LHCN-M2 (cell line): ENCODE measurements at places on chromosomes 7 and 10.

DNA sequence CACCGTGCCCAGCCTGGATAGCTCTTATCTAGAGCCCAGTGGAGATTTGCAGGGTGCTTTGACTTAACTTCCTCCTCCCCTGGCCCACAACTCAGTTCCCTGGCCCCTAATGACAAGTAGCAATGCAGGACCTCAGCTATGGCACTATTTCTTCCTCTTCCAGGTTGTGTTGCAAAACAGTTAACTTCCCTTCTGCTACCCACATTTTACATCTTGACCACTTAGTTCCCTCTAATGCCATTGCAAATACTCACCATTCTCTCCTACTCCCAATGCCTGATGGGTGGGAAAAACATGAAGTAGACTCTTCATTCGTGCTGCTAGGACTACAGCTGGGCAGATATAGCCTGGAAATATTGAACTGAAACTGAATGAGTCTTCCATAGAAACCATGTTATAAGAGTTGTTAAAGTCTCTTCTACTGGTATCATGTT lies 39.1 kb upstream of the FGL2 start:
- DNase-seq = no peak

GRCh38 chr7:64494912-64495461 lies 67.9 kb downstream of the ZNF680 start:
- DNase-seq = no peak

DNA sequence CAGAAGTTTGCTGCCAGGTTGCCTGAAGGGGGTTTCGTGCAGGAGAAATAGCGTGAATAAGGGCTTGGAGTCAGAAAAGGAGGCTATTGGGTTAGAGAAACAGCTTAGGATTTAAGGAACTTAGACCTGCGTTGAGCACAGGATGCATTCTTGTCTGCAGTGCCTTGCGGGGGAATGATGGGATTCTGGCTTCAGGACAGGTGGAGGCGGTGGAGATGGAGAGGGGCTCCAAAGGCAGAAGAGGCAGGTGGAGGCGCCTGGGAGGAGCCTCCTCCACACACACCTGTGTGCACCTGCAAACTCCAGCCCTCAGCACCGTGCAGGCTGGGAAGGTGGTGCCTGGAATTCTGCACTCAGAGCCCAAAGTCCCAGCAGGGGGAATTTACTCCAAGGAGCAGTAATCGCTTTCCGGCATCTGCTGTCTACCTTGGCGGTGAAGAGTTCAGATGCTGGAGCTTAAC lies 1.8 kb downstream of the CLIP2 start:
- no peak for DNase-seq

GRCh38 chr7:85595750-85596178 lies 408.9 kb upstream of the SEMA3D start:
- DNase-seq = no peak

- peak; percentile 43 for DNase-seq
Observed at GRCh38 chr10:63388421-63389031, 77.3 kb downstream of the JMJD1C start.

DNA sequence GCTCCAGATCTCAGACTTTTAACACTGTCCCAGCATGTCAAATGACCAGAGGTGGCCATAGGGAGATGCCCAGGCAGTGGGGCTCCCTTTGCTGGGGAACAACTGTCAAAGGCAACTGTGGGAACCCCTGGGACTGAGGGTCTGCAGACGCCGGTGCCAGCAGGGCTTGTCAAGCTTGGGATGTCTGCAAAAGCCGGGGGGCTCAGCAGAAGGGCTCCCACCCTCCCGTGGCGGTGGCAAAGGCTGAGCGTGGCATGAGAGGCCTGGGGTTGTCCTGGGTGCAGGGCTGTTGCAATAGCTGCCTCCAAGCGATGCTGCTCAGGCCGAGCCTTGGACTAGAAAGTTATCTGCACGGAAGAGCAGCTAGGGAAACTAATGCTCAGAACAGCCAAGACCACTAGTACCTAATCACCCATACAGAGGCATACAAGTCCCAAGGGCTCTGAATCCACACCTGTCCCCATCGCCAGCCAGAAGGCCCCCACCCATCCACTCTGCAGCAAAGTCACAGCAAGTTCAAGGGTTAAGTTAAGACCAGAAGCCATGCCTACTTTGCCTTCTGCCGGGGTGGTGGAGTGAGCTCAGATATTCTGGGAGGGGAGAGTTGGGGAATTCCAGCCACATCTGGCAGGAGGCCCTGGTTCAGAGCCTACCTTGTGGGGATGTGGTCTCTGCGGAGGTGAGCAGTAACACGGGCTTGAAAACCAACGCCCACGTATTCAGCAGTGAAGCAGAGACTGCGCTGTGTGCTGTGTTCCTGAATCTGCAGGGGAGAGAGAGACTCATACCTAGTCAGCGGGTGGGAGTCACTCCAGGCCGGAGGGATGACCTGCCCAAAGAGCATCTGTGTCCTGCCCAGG lies 4.6 kb downstream of the SH2B2 start:
- no peak for DNase-seq

GRCh38 chr7:27173956-27174873 lies at the start of gene HOXA10:
Gene HOXA10 (minus strand): TSS chr7:27174320. CDS start chr7:27174306, 14 bp downstream.
- no peak for DNase-seq

GRCh38 chr10:72616716-72617115 lies 9.2 kb downstream of the MICU1 start:
- DNase-seq = no peak

GRCh38 chr7:138359870-138360559 lies 100.0 kb upstream of the TRIM24 start:
- no peak for DNase-seq

- DNase-seq = peak; percentile 52
Observed at GRCh38 chr7:90726623-90727022, 130.5 kb downstream of the CDK14 start.

GRCh38 chr10:113068178-113068890 lies 118.3 kb downstream of the TCF7L2 start:
- no peak for DNase-seq

GRCh38 chr10:114915294-114915693 lies 22.7 kb upstream of the TRUB1 start:
- DNase-seq = no peak

GRCh38 chr10:30988831-30989435 lies 42.7 kb downstream of the ZNF438 start:
- no peak for DNase-seq

DNA sequence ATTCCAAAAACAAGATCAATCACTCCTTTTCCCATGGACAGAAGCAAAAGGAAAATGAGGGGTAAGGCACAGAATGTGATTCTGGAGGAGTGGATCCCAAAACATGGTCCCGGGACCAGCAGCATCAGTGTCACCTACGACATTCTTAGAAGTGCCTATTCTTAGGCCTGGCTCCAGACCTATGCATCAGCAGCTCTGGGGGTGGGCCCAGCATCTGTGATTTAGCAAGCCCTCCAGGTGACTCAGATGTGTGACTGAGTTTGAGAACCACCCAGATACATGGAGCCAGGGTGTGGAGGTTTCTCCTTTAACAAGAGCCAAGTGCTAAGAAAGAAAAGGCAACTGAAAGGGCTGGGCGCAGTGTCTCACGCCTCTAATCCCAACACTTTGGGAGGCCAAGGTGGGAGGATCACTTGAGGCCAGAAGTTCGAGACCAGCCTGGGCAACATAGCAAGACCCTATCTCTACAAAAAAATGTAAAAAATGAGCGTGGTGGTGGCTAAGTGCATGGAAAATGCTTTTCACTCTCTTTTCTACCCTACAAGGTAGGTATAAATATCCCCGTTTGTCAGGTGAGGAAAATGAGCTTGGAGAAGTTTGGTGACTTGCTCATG lies 17.1 kb upstream of the ARPC1A start:
- DNase-seq = peak; percentile 28

- no peak for DNase-seq
Observed at GRCh38 chr10:19247843-19248242, 199.2 kb downstream of the MALRD1 start.

DNA sequence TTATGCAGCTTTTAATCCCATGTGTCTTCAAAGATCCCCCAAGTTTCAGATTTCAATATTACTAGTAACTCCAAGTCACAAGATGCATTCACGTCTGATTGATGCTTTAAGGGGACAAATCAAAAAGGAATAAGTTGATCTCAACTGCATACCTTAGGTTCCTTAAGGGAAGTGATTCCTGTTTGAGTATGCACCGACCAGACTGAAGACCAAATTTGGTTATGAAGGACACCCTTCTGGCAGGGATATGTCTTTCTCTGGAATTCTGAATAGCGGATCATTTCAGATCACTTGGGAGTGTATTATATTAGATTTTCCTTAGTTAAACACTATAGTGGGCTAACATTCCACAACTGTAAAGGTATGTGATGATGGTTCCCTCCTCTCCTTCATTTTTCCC lies 4.3 kb downstream of the KIF5B start:
- DNase-seq = no peak

- no peak for DNase-seq
Observed at GRCh38 chr7:131105294-131105798, 222.3 kb upstream of the MKLN1 start.

GRCh38 chr10:24617771-24618396 lies 105.8 kb downstream of the ARHGAP21 start:
- DNase-seq = peak; percentile 53

GRCh38 chr7:80937336-80937735 lies 18.5 kb upstream of the SEMA3C start:
- no peak for DNase-seq

DNA sequence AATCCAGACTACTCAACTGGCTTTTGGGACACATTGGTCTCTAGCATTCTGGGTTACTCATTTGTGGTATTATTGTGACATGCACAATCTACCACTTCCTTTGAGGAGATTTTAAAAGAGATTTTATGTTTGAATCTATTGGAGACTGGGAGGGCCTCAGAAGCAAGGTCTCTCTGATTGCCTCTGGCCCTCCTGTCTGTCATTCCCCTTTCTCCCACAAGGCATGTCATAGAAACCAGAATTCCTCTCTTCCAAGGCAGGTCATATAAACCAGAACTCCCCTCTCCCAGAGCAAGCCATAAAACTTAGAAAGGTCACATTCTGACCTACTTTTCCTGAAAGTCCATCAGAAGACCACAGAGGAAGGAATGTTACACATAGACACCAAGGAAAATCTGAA lies 777.7 kb downstream of the PHTF2 start:
- peak; percentile 74 for DNase-seq
